HT-29 (cell line): ENCODE measurements at places on chromosomes 16 and 17.
A peak's percentile ranks its signal among the peaks of the same experiment; 100 is the strongest.

- peak; percentile 82 for DNase-seq
Measured at GRCh38 chr16:86396901-86397311, 113.4 kb upstream of the FOXF1 start.

- DNase-seq = no peak
Measured at GRCh38 chr17:57050306-57050705, 34.7 kb upstream of the AKAP1 start.

GRCh38 chr17:57535249-57535966 lies 209.7 kb downstream of the CCDC182 start:
- DNase-seq = peak; percentile 44

DNA sequence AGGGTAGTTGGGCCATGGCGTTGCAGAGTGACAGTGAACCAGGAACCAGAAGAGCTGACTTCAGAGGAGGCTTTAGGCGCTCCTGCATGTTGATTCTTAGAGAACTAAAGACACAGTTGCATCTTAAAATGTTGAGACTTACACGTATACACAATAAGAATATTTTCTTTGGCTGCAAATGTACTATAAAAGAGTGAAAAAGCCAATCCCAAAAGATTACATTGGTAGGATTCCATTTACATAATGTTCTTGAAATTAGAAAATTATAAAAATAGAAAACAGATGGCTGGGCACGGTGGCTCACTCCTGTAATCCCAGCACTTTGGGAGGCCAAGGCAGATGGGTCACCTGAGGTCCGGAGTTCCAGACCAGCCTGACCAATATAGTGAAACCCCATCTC lies 738.8 kb downstream of the WWOX start:
- DNase-seq = no peak

DNA sequence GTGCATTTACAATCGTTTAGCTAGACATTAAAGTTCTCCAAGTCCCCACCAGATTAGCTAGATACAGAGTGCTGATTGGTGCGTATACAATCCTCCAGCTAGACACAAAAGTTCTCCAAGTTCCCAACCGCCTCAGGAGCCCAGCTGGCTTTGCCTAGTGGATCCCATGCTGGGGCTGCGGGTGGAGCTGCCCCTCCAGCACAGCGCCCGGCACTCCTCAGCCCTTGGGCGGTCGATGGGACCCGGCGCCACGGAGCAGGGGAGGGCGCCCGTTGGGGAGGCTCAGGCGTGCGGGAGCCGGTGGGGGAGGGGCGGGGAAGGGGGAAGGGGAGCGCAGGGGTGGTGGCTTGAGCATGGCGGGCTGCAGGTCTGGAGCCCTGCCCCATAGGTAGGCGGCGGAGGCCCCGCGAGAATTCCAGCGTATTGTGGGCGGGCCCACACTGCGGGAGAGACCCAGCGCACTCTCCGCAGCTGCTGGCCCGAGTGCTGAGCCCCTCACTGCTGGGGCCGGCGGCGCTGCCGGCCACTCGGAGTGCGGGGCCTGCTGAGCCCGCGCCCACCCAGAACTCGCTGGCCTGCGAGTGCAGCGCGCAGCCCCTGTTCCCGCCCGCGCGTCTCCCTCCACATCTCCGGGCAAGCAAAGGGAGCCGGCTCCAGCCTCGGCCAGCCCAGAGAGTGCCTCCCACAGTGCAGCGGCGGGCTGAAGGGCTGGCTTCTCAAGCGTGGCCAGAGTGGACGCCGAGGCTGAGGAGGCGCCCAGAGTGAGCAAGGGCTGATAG lies 907.5 kb downstream of the CDH8 start:
- no peak for DNase-seq

DNA sequence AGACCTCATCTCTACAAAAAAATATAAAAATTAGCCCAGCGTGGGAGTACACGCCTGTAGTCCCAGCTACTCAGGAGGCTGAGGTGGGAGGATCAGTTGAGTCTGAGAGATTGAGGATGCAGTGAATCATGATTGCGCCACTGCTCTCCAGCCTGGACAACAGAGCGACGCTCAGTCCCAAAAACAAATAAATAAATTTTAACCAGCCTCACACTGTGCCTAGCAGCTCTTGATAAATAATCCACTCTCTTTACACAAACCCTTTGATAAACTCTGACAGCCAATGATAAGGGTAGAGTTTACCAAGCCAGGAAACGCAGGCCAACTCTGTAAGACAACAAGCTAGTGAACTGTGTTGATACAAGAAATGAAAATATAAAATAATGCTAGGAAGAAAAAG lies 32.7 kb downstream of the LITAF start:
- DNase-seq = no peak

DNA sequence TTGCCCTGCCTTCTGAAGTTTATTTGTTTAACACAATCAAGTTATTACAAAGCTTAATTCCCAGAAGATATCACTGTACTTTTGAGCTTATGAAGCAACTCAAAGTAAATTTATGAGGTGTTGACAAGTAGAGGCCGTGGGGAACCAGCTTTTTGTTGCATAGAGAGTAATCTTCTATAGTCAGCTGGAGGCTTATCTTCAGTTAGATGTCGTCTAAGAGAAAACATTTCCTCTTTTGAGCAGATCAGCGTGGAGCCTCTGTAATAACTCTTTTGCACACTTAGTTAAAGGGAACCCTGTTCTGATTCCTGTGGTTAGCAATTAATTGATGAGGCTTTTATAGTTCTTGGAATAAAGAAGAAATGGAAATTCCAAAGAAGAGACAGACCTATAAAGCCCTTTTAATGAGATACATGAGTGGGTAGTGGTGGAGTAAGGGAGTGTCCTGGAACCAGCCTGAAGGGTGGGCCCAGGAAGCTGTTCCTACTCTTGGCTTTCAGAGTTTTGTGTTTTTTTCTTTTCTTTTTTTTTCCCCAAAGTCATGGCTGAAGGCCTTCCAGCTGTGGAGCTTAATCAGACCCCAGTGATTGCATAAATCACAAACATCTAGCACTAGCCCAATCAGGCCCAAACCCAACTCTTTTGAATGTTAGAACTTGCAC lies 28.9 kb upstream of the MAP3K14 start:
- DNase-seq = no peak

DNA sequence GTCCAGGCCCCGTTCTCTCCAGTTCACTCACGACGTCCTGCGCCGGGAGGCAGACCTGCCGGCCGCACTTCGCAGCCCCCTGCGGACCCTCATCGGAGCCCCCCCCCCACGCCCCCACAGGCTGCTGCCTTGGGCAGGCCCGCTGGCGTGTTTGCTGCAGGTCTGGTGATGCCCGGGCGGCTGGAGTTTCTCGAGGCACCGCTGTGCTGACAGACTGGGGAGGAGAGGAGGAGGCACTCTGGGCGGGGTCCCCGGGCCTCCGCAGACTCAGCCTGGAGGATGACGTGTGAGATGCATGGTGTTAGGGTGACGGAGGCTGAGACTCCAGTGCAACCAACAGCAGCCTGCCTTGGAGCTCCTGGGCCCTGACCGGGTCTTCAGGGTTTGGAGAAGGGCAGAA lies 24.1 kb downstream of the BAIAP2 start:
- DNase-seq = no peak

GRCh38 chr17:19744492-19744891 lies 3.6 kb downstream of the ALDH3A1 start:
- no peak for DNase-seq

DNA sequence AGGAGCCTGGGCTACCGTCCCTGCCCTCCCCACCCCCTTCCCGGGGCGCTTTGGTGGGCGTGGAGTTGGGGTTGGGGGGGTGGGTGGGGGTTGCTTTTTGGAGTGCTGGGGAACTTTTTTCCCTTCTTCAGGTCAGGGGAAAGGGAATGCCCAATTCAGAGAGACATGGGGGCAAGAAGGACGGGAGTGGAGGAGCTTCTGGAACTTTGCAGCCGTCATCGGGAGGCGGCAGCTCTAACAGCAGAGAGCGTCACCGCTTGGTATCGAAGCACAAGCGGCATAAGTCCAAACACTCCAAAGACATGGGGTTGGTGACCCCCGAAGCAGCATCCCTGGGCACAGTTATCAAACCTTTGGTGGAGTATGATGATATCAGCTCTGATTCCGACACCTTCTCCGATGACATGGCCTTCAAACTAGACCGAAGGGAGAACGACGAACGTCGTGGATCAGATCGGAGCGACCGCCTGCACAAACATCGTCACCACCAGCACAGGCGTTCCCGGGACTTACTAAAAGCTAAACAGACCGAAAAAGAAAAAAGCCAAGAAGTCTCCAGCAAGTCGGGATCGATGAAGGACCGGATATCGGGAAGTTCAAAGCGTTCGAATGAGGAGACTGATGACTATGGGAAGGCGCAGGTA lies 762 bp downstream of the CDK12 start:
- peak; percentile 39 for DNase-seq

GRCh38 chr16:10388988-10389387 lies 3.1 kb downstream of the ATF7IP2 start:
- no peak for DNase-seq

- no peak for DNase-seq
Measured at GRCh38 chr17:50618941-50619340, 15.7 kb upstream of the ABCC3 start.

DNA sequence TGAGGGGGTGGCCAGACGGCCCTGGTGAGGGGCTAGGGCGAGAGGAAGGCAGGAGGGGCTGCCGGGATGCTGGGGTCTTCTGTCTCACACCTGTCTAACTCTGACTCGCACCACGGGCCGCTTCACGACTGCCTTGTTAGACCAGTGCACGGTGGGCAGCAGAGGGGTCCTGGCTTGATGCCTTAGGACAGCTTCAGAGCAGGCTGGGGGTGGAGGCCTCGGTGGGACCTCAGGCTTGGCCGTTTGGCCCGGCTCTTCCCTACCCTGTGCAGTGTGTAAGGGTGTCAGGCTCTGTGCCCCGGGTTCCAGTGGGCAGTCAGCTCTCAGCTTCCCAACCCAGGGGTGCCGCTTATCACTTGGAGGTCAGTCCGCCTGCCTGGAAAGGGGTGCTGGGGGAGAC lies 100.7 kb downstream of the OR1D5 start:
- DNase-seq = no peak

- DNase-seq = no peak
Measured at GRCh38 chr17:37518826-37519225, 29.1 kb downstream of the DUSP14 start.

DNA sequence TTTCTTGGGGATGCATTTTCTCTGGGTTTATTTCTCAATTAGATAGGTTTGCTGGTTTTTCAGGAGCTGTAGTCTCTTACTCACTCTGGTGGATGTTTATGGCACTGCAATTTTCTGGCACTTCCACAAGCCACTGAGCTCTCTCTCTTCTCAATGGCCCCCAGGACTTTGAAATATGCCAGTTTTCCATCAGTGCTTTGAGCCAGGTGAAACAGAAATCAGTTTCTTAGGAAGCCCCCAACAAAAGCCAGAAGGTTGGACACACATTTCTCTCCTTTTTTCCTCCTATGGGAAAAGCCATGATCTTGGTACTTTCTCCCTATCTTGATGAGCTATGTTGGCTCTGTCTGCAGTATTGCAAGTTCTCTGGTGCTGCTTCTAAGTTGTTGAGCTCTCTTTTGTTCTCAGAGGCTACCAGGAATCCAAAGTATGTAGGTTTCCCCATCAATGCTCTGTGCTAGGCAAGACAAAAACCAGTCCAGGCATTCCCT lies 90.7 kb upstream of the SMIM36 start:
- peak; percentile 80 for DNase-seq

GRCh38 chr17:49987681-49988441 lies 7.2 kb downstream of the DLX3 start:
- peak; percentile 38 for DNase-seq

DNA sequence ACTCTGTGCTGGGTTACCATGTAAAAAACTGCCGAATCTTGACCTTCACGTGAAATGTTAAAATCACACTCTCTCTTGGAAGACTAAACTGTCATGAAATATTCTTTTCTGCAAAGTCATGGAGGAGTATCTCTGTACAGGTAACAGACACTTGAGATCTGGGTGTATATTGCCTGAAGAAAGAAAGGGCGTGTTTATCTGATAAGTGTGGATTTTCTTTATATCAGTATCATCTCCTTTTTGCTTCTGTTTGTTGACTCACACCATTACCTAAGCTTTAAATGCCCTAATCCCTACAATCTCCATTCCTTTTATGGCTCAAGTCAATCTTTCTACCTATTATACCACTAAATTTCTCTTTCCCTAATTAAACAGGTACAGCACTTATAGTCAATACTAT lies 673.2 kb upstream of the SOX9 start:
- no peak for DNase-seq

GRCh38 chr17:81132770-81133723 lies 32.3 kb upstream of the PVALEF start:
- peak; percentile 91 for DNase-seq

DNA sequence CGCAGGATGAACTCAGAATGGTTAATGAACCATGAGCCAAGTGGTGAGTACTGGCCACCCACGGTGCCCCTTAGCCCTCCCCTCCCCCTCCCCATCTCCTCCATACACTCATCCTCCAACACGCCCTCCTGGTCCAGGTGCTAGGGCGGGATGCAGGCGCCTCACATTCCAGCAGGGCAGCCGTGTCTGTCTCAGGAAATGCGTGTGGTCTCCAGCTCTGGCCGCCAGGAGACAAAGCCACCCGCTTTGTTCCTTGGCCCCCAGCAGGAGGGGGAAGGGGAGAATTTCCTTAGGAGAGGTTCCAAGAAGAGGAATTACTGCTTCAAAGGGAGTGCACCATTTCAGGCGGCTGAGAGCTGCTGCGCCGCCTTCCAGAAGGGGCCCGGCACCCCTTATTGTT lies 29.7 kb upstream of the RMI2 start:
- DNase-seq = peak; percentile 11

- peak; percentile 27 for DNase-seq
Measured at GRCh38 chr16:19517424-19518089, 4.3 kb downstream of the GDE1 start.

DNA sequence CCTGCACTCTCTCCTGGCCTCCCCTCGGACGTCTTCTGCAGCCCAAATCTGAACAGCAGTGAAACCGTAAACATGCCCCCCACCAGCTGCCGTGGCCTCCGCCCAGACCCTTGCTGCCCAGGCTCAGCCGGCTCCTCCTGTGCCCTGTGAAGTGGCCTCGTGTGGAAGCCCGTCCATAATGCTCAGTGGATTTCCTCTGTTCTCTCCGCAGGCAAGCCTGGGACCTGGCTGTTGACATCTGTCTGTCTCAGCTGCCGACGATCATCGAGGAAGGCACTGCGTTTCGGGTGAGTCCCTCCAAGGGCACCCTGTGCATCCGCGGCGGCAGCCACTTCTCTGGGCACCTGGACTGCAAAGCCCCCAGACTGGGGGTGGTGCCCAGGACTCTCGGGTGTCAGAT lies 153.9 kb upstream of the CHMP6 start:
- no peak for DNase-seq

GRCh38 chr17:61337290-61337689 lies 62.4 kb upstream of the TBX2 start:
- DNase-seq = no peak

- DNase-seq = no peak
Measured at GRCh38 chr16:80507538-80507937, 33.3 kb upstream of the DYNLRB2 start.
